CD8-positive, alpha-beta memory T cell (primary cell): ENCODE measurements at places on chromosomes 12 and 14. TPM values are rescaled to one million over a fixed set of nuclear protein-coding genes. Genes with fewer than 3 reads are reported as not detected.

GRIN2B gene
- not detected for total RNA-seq

GRCh38 chr14:89899917-89900663, 54.4 kb downstream of the EFCAB11 start:
- DNase-seq: no peak

DNA sequence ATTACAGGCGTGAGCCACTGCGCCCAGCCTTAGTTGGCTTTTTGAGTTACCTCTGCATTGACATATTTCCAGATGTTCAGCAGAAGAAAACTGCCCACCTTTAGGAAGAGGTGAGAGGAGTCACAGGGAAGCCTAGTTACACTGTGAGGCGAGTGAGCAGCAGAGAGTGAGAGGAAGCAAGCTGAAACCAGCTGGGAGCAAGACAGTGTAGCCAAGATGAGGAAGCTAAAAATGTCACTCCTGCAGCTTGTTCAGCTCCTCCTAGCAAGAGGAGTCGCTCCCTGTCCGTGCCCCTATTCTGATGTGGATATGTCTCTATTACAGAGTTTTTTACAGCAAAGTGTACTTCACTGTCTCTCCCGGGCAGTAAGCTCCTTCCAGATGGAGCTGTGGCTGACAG, 127.6 kb downstream of the GXYLT1 start:
- DNase-seq: no peak

DNA sequence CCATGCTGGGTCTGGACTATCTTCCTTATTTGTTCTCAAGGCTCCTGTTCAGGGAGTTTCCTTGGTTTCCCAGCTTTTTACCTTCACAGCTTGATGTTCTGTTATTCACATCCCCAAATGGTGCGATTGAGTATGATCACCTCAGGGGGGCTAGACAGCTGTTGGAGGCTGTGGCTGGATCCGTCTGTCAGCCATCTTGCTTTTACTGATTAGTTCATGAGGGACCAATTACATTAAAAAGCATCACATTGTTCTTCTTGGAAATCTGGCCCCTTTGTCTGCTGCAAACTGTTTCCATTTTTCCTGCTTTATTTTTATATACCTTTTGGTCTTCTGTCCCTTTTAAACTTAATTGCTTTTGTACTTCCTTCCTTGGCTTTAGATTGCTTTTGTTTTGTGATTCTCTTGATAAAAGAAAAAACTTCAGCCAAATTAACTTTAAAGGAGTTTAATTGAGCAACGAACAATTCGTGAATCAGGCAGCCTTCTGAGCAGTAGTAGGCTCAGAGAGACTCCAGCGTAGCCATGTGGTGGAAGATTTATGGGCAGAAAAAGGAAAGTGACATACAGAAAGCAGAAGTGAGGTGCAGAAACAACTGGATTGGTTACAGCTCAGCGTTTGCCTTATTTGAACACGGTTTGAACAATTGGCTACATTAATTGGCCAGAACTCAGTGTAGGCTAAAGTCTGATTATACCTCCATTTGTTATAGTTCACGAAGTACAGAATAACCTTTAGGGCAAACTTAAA, 208.7 kb downstream of the AEBP2 start:
- no peak for DNase-seq

- DNase-seq: no peak
Measured at GRCh38 chr12:5524116-5524768, 92.3 kb downstream of the NTF3 start.

CCDC38 gene
- 0.24 TPM for total RNA-seq

- no peak for DNase-seq
Measured at GRCh38 chr14:48384821-48385220, 709.4 kb upstream of the MDGA2 start.

GRCh38 chr14:78982551-78982950, 812.4 kb downstream of the NRXN3 start:
- no peak for DNase-seq

DNA sequence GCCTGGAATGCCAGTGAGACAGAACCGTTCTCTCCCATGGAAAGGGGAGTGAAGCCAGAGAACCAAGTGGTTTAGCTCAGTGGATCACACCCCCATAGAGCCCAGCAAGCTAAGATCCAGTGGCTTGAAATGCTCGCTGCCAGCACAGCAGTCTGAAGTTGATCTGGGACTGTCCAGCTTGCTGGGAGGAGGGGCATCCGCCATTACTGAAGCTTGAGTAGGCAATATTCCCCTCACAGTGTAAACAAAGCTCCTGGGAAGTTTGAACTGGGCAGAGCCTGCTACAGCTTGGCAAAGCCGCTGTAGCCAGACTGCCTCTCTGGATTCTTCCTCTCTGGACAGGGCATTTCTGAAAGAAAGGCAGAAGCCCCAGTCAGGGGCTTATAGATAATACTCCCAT, 374.3 kb upstream of the DCN start:
- no peak for DNase-seq

DNA sequence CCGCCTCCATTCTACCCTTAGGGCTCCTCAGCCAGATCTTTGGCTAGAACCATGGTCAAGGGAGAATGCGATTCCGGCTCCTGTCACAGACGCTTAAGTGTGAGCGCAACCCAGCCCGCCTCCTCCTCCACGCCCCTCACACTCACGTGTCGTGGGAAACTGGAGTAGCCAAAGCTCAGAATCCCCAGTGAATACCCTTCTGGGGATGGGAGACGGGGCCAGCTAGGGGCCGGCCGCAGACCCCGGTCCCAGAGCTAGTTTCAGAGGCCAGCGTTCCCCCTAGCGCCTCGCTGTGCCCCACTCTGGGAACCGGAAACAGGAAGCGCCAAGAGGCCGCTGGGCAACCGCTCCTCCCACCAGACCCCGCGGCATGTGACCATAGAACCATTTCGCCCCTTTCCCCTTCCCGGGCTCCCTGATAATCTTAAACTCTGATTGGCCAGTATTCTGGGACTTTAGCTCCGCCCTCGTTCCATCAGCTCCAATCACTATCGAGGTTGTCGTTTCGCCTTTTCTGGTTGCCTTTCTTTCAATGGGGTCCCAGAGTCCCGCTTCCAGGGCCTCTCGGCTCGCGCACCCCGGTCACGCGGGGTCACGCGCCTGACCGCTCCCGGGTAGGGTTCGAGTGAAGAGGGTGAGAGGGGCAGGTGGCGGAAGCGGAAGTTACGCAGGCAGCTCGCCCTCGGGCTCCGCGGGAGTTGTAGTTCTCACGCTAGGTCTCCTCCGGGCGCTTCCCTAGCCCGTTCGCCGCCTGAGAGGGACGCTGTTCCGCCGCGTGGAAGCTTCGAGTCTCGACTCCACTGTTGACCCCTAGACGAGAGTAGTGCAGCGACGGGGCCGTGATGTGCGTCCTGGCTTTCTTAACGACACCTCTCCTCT, at the start of gene M6PR:
Gene M6PR (minus strand): TSS at position 304 of the 879 bp plus-strand sequence. CDS start 3,241 bp downstream, outside the sequence.
- DNase-seq: peak; percentile 92

DNA sequence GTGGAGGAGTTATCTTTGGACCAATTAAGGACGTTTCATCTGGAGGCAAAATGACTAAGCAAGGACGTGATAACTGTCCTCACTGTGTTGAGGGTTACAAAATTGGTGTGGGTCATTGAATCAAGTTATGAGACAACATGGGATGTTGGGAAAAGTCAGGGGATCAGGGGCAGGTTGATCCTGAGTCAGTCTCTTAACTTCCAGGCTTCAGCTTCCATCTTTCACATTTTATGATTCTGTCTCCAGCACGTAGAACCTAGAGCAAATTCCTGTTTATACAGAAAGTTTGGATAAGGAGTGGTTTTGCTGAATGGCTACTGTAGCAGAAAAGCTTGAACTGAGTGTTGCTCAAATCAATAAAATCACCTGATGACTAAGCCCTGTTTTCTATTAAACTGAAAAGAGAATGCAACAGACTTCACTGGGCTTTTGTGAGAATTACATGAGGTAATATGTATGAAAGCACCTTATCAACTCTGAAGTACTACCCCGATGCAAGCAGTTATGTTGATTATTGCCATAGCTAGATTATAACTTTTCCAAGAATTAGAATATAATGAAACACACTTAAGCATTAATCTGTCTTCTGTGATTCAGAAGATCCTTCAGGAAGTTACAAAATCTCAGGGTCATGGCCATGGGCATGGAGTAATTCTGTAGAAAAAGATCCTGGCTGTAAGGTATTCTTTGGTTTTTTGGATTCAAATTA, 184.8 kb downstream of the ETV6 start:
- no peak for DNase-seq

GRCh38 chr12:49327887-49328286, 4.8 kb downstream of the TROAP start:
- no peak for DNase-seq

GRCh38 chr12:93032758-93033157, 103.7 kb upstream of the EEA1 start:
- DNase-seq: no peak

GRCh38 chr14:89489761-89490437, 72.9 kb upstream of the FOXN3 start:
- DNase-seq: no peak

GRCh38 chr14:77580964-77581505, 35.4 kb downstream of the SPTLC2 start:
- DNase-seq: peak; percentile 36

GRCh38 chr14:37171678-37172023, 755 bp downstream of the SLC25A21 start:
- DNase-seq: no peak

ASIC1 gene
- total RNA-seq: 6.4 TPM

ADCY6 gene
- 0.37 TPM for total RNA-seq

KCNC2 gene
- not detected for total RNA-seq

MSRB3 gene
- not detected for total RNA-seq

DNA sequence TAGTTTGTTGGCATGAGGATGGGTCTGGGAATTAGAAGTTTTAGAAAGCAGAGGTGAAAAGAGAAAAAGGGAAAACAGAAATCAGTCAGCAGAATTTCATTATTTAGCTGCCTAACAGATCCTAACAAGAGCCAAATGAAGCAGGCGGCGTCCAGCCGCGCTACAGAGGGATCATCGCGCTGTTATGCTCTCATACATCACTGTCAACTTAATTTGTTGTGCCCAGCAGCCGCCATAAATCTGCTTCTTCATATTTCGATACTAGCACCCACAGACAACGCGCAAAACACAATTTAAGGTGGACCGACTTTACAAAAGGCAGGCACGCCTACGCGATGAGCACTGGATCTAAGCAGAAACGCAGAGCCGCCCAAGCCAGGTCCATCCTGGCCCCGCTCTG, 66.7 kb downstream of the SETD3 start:
- no peak for DNase-seq

DNA sequence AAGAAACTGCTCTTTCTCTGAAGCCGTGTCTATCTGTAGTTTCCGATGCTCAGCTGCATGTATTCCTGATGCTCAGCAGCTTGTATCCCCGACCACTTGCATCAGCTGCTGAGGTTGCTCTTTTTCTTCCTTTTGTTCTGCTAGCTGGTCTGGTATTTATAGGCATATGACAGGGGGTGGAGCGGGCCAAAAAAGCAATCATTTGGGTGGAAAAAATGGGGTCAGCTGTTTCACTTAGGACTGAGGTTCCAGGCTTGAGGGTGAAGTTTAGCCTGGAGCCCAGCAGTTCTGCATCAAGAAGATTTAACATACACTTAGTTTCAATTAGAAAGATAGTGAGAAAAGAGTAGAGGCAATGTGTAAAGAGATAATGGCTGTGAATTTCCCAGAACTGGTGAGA, 23.6 kb upstream of the AMN1 start:
- no peak for DNase-seq

PLXNC1 gene
- total RNA-seq: 5.0 TPM

GRCh38 chr12:107914460-107914977, 140.0 kb downstream of the ASCL4 start:
- DNase-seq: no peak

- no peak for DNase-seq
Measured at GRCh38 chr12:77357655-77358054, 292.3 kb upstream of the E2F7 start.

GAS2L3 gene
- 0.42 TPM for total RNA-seq

DNA sequence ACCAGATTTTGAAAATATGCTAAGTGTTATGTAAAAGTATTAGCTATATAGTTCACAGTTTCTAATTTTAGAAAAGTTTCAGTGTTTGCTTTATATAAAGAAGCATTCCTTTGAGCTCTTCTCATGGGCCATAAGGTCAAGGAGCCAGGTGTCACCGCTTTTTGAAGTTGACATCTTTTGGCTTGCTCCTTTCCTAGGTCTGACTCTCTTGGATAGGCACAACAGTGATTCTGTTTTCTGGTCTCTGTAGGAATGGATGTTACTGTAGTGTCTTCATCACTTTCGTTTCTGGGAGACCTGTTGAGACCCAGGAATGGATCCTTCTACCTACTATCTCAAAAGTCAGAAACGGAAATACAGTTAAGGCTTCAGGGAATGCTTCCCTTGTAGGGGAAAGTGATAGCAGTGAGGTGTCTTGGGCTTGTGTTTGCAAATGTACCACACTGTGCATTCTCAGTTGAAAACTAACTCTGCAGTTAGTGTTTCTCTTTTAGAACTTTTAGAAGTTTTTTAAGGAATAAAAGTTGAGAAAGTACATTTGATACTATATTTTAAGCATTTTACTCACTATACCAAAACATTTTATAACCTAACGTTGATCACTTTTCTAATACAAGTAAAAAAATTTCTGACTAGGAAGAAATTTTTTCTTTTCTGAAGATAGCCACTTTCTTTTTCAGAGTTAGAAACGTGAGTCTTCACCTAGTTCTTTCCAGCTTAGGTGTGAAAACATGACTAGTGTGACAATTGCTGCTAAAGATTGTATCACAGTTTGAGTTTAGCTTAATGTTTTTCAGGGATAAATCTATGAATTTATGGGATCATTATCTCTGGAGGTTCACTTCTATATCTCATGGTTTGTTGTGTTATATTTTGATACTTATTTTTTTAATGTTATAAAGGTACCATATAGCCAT, 20.8 kb downstream of the VRK1 start:
- no peak for DNase-seq

DNA sequence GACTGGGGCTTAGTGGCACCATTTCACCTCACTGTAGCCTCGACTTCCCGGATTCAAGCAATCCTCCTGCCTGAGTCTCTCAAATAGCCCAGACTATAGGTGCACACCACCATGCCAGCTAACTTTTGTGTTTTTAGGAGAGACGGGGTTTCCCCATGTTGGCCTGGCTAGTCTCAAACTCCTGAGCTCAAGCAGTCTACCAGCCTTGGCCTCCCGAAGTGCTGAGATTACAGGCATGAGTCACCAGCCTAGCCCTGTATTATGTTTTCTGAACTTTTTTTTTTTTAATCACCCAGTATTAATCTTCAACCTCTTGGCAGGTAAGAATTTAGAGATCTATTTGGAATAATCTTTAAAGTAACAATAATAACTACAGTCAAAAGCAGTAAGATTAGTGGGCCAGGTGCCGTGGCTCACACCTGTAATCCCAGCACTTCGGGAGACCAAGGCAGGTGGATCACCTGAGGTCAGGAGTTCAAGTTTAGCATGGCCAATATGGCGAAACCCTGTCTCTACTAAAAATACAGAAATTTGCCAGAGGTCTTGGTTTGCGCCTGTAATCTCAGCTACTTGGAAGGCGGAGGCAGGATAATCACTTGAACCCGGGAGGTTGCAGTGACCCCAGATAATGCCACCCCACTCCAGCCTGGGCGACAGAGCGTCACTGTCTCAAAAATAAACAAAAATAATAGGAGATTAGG, 8.6 kb downstream of the NANOG start:
- DNase-seq: no peak

- no peak for DNase-seq
Measured at GRCh38 chr12:64243809-64244208, 21.7 kb upstream of the KICS2 start.

CD163L1 gene
- total RNA-seq: 0.71 TPM
